ENCODE measurements at places on chromosomes 6 and 20. TPM values are rescaled to one million over a fixed set of nuclear protein-coding genes. Genes with fewer than 3 reads are reported as not detected.

DNA sequence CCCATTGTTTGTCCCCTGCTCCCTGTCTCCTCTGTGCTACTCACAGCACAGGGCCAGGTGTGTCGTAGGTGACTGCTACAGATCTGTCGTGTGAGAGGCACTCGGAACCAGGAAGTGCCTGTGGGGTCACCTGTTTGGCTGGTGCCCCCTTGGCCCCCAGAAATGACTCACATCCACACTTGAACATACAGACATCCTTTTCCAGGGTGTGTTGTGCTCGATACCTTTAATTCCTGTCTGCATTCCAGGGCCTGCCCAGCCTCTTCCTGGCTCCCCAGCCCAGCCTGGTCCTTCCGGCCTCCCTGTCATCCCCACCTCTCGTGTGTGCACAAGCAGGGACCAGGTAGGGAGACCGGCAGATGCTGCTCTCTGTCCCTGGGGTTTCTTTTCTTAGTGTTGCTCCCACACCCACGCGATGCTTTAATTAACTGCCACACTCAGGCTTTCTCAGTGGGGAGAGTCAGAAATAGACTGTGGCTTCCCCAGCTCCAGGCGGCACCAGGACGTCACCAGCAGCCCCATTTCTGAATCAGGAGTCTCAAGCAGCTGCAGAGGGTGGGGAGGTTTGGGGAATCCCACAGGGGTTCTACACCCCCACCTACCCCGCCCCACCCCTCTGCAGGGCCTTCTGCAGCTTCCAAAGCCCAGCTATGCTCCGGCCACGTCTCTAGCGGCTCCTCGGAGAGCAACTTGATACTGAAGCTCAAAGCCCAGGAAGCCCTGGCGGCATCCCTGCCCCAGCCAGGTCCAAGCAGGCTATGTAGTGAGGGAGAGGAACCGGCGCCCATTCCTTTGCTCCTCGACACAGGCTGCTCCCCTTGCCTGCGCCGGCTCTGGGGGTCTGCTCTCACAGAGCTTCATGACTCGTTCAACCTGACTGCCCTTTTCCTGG lies 102.2 kb downstream of the SYCP2 start:
- no peak for DNase-seq

GRCh38 chr6:699319-699718 lies 6.4 kb upstream of the EXOC2 start:
- DNase-seq: no peak

GRCh38 chr20:61557621-61558020 lies 305.6 kb downstream of the CDH4 start:
- DNase-seq: no peak

Gene EFCAB8
- total RNA-seq: not detected

Gene CEP85L
- 29.8 TPM for total RNA-seq

DNA sequence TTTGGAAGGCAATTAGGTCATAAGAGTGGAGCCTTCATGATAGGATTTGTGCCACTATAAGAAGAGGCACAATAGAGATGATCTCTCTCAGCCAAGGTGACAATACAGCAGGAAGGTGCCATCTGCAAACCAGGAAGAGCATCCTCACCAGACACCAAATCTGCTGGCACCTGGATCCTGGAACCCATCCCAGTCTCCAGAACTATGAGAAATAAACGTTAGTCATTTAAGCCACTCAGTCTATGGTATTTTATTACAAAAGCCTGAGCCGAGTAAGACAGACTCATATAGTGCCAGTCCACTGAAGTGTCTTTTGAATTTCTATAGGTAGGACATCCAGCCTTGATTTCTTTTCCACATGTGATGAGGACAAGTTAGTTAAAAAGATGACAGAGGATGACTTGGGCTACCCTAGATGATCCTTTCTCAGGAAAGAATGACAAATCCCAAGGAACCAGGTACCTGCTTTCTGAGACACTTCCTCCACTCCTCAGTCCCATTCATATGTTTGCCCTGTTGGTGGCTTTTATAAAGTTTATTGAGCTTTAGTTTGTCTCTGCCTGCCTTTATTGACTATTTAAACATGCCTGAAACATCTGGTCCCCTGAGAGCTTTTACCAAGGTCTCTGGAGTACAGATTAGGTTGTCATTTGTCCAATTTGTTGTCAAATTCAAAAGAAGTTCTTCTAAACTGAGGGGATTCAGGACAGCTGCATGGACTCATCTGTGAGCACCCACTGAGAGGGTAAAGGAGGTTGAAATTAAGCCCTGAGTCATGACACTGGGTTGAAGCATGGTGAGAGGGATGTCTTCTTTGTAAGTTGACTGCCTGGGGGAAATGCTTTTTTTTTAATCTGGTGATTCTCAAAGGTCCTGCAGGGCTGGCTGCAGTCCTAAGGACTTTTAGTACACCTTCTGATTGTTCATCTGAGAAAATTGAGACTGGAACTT lies 165.0 kb upstream of the PLCB4 start:
- no peak for DNase-seq

Measured in adrenal gland (tissue), 19 donors.